T-cell (primary cell): ENCODE measurements at places on chromosomes 13 and 19.

DNA sequence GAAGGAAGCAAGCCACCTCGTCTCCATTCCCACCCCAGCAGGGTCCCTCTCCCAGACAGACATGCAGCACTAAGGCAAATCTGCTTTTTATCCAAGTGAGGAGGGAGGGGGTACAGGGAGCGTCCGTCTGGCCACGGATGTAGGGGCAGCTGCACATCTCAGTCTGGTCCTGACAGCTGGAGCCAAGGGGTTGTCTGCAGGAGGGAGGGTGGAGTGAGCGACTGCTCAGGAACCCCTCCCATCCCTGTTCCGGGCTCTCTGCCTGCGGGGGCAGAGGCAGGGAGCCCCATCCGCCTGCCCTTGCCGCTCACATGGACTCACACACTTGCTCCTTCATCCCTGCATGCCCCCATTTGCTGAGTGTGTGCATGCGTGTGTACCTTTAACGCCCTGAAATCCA, 2.5 kb downstream of the TMEM190 start:
- DNase-seq: no peak

DNA sequence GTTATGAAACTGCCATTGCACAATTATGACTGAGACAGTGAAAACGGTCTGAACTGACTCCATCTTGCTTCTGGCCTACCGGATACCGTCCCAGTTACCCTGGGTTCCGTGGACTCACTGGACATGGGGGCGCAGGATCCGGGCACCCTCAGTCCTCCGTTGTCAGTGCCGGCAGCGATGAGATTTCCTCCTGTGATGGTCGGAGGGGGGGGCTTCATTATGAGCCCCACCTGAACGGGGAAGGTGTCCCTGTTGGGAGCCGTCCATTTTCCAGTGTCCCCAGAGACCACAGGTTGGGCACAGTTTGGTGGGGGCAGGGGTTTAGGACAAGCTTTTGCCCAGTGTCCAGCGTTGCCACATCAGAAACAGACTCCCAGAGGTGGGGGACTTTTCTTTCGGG, 23.4 kb downstream of the TMEM255B start:
- DNase-seq: no peak

GRCh38 chr13:39596685-39597084, 6.3 kb downstream of the LHFPL6 start:
- DNase-seq: no peak

DNA sequence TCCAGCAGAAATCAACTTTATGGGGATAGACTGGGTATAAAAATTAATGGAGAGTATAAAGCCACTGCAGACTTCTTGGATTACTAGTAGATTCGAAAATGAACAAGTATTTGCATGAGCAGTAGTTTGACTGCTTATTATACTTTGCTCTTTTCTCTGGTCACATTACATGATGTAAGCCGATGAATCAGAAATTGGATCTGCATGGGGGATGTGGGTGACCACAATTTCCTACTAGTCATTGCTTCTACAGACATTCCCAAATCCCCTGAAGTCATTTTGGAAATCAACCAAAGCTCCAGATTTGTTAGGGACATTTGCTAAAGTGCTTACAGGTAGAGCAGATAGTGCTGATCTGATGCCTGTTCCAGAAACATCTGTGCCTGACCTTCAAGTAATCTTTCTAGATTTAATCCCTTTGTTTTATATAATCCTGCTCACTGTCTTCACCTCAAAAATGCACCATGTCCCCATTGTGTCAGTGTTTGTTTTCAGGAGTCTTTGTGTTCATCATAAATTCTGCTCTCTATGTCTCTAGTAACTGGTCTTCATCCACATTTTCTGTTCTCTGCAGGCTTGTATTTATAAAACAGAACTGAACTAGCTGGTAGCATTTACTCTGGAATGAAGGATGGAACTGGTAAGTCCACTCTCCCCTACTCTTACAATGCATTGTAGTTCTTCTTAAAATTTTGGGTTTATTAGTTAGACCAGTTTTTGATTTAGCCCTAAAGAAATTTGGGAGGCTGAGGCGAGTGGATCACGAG, 201.5 kb upstream of the CSNK1A1L start:
- DNase-seq: no peak

- DNase-seq: no peak
Observed at GRCh38 chr19:37346091-37346490, 24.8 kb upstream of the ZNF527 start.

GRCh38 chr13:70088926-70089325, 18.7 kb upstream of the ATXN8OS start:
- DNase-seq: no peak

GRCh38 chr13:49569993-49570689, 15.2 kb downstream of the RCBTB1 start:
- no peak for DNase-seq

DNA sequence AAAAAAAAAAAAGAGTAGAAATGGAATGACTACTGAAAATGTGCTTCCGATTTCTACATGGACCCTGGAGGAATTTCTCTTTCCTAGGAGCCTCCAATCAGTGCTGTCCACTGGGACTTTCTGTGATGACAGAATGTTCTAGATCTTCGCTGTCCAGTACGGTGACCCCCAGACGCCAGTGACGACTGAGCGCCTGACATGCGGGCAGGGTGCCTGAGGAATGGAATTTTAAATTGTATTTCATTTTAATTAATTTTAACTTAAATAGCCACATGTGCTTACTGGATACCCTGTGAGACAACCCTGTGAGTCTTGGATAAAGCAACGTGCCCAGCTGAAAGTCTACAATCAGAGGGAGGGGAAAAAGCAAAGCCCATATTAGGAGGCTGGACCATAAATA, 4.1 kb upstream of the TLE6 start:
- no peak for DNase-seq

DNA sequence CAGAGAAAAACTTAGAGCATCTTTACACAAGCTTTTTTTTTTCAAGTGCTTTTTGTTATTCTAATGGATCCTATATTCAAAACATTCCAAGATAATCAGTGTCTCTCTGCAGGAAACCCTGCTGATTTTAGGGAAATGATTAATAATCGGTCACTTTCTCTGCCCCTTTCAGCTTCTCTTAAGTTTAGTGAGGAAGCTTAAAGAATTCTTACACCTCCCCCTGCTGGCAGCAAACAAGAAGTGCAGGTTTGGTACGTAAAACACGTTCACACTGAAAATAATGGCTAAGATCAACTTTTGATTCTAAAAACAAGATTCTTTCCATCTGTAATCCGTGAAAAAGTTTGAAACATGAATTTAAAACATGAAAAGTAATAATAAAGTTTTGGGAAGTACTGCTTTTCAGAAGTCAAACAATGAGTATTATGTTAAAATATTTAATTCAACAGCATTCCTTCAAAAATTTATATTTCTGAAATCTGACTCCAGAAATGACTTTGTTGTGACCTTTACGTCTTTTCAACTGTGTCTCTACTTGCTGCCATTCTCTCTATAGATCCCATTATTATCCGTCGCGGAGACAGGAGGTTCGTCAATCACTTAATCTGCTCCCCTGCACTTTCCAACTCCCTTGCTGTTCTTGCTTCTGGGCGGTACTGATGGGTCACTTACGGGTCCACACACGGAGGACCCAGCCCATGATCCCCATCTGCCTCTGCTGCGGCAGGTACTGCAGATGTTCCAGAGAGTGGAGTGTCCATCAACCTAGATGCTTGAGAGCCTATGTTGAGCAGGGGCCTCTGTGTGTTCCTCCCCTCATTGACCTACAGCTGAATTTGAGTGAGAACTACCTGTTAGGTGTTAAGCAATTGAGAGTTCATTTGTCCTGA, 203.1 kb upstream of the EDNRB start:
- no peak for DNase-seq

- no peak for DNase-seq
Observed at GRCh38 chr13:28268800-28269223, 130.5 kb downstream of the PAN3 start.

DNA sequence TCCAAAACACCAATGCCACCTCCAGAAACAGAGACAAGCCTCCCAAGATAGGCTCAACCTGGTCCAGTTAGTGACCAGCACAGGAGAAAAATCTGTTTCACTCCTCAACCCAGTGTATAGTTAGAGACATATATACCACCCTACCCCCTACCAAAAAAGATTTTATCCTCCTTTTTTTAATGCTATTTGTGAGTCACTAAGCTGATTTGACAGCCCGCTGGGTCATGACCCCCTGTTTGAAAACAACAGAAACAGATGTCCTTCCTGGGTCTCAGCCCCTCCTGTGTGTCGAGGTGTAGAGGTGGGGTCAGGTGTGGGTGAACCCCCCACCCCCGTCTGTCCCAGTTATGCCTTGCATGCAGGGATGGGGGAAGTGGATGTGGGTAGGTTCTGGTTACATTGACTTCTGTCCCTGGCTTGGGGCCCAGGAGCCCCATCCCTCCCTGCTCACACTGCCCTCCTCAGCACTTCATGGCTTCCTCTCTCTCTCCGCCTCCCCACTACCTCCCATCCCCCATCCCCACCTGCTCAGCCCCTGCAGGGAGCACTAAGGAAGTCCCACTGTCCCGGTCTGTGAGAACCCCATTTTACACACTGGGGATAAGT, 14.0 kb upstream of the TOMM40 start:
- no peak for DNase-seq

DNA sequence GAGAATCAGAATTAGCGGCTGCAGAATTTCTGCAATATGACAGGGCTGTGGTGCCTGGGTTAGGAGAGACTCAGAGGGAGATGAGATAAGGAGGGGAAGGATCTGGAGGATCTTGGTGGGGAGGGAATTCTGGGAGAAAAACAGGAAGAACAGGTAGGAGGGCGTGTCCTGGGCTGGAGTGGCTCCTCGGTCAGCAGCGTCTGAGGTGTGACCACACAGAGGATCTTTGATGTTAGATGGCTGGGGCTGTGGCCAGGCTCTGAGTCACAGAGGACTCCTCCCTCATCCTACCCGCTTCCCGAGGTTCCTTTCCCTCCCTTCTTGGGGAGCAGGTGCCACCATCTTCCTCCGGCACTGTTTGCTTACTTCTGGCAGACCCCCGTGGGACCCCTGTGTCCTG, 6.4 kb upstream of the KLK6 start:
- DNase-seq: no peak

- no peak for DNase-seq
Observed at GRCh38 chr13:112356190-112356589, 20.0 kb upstream of the SPACA7 start.

DNA sequence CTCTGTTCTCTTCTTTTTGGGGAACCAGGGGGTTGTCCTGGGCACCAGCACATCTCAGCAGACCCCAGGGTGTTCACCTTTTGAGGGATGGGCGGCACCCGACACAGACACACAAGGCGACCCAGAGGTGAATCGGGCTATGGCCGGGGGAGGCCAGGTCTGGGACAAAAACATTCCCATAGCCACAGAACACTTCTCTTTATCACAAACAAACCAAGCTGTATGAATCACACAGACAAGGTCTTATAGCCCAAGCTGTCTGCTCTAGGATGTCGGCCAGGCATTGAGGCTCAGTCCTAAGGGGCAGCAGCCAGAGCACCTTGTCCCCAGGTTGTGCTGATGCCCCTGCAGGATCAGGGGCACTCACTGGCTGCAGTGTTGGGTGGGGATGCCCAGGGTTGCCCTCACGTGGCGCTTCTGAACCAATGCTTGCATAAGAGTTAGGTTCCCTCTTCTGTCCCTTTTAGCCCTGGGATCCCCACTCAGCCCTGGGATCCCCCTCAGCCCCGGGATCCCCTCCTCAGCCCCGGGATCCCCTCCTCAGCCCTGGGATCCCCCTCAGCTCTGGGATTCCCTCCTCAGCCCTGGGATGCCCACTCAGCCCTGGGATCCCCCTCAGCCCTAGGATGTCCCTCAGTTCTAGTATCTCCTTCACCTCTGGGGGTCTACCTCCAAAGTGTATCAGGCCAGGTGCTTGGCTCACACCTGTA, 26.9 kb downstream of the MAU2 start:
- DNase-seq: no peak
